ENCODE measurements at places on chromosomes 1 and 21. TPM values are rescaled to one million over a fixed set of nuclear protein-coding genes. Genes with fewer than 3 reads are reported as not detected.

Gene NHLH2
- total RNA-seq: not detected

Gene RSPO1
- 21.4 TPM for total RNA-seq

- H3K27me3 ChIP-seq: no peaks in the 10 kb centered on the region
- H3K36me3 ChIP-seq: no peaks in the 10 kb centered on the region
- peaks cover 1% of the 10 kb centered on the region for H3K4me1 ChIP-seq
- H3K4me3 ChIP-seq: no peak overlapping the region
- DNase-seq: peak; percentile 56
- no peak overlapping the region for H3K27ac ChIP-seq
These were observed 15.6 kb downstream of the RD3 start for GRCh38 chr1:211476200-211476849.

DNA sequence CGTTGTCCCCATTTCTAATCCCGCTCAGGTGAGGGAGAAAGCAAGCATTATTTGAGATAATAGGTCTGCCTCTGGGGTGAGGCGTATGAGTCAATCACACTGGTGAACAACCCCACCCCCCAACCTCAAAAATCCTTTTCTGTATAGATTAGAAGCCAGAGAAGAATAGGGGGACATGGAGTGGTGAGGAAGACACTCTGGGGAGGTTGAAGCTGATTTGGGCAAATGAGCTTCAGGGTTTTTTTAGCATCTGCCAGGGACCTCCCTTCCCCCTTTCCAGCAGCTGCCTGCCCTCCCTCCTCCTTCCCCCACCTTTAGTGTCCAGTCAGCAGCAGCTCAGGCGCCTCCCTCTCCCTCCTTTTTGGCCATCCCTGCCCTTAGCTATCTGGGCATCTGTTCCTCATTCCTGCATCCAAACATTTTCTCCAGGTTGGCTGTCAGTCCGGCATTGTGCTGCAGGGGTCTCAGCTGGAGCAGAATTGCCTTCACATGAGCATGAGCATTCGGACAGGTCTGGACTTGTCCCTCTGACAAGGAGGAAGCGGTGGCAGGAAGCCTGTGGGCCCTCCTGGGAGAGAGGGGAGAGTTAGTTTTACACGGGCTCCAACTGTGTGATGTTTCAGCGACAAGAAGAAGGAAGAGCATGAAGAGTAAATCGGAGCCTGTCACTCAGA, 30.8 kb upstream of the PTGFRN start:
- no peaks in the 10 kb centered on the region for H3K27me3 ChIP-seq
- H3K4me3 ChIP-seq: no peak overlapping the region
- no peaks in the 10 kb centered on the region for H3K36me3 ChIP-seq
- peaks cover 5% of the 10 kb centered on the region for H3K4me1 ChIP-seq

DNA sequence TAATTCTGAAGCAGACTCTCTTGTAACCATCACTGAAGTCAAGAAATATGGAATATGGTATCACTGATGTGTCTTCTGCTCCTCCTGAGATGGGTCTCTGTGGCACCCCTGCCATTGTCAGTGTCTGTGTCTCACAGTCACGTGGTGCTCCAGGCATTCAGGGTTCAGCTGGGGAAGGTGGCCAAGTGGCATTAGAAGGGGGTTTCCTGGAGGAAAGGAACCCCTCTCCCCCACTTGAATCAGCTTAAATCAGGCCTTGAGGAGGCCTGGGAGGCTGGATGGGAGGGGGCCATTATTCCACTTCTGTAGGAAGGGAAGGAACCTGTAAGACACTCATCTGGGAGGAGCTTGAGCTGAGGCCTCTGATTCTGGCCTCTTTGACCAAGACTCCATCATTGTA, 20.5 kb downstream of the CYP4B1 start:
- H3K27me3 ChIP-seq: no peaks in the 10 kb centered on the region
- no peaks in the 10 kb centered on the region for H3K4me1 ChIP-seq
- H3K36me3 ChIP-seq: no peaks in the 10 kb centered on the region
- no peak overlapping the region for H3K27ac ChIP-seq
- DNase-seq: no peak
